ENCODE measurements at places on chromosomes 2 and 18.

GRCh38 chr2:180343528-180344345 lies 336.6 kb upstream of the CWC22 start:
- no peak for DNase-seq

GRCh38 chr2:238339814-238340213 lies 19.5 kb downstream of the TRAF3IP1 start:
- no peak for DNase-seq

- DNase-seq: no peak
These were observed 181.0 kb downstream of the LDLRAD4 start for GRCh38 chr18:13399511-13399910.

DNA sequence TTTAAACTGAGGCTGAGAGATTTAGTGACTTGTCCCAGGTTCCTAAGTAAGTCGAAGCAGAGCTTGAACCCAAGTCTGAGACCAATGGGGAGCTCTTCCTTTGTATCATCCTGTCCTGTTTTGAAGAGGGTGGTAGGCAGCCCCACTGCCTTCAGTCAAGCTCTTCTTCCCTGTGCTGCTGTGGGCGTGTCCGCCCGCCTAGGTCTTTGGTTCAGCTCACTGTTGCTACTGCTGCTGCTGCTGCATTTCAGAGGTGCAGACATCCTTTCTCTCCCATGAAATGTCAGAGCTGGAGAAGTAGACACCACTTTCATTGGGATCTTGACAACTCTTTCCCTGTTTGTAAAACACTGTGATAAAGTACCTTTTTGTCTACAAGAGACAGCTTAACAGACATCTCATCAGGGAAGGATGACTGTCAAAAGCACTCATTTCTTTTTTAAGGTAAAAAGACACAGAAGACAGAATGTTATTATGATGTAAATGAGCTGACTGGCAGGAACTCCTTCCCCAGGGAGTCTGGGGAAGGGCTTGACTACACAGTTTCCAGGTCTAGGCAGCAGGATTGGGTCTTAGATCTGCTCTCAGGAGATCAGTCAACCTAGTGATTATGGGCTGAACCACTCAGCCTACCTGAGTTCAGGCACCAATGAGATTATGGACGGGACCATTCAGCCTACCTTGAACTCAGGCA lies 91.7 kb upstream of the TRIB2 start:
- no peak for DNase-seq

- DNase-seq: no peak
These were observed 307.2 kb downstream of the MYCN start for GRCh38 chr2:16247326-16248122.

DNA sequence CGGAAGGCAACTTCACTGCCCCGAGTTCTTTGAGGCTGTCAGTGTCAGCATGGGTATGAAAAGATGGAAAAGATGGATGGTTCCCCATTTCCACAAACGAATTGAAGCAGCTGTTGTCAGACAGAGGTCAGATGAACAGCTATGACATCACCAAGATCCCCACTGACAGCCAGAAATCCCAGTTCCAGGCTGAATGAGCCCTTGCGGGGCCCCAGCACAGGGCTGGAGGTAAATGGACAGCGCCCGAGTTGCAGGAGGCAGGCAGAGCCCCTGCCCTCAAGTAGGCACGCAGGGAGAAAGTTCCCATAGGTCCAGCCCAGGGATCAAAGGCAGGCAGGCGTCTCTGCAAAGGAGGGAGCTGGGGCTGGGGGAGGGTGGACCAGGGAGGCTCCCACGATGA lies 169.5 kb upstream of the AGAP1 start:
- DNase-seq: no peak

- no peak for DNase-seq
These were observed 597 bp upstream of the TEKT4 start for GRCh38 chr2:94870440-94871225.

DNA sequence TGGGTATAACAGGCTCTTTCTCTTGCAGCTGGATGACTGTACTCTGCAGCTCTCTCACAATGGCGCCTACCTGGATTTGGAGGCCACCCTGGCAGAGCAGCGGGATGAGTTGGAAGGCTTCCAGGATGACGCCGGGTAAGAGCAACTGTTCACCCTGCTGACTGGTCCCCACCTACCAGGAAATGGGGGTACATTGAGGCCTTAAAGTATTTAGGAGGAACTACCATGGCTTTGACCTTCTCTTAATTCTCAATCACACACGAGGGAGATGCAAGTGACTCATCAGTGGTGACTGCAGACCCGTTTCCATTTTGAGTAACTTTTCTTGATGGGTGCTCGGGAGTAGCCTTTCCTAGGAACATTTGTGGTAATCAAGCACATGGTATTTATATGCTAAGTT lies 58.0 kb downstream of the FHOD3 start:
- DNase-seq: no peak

GRCh38 chr2:101597347-101597944 lies 100.1 kb upstream of the MAP4K4 start:
- no peak for DNase-seq

DNA sequence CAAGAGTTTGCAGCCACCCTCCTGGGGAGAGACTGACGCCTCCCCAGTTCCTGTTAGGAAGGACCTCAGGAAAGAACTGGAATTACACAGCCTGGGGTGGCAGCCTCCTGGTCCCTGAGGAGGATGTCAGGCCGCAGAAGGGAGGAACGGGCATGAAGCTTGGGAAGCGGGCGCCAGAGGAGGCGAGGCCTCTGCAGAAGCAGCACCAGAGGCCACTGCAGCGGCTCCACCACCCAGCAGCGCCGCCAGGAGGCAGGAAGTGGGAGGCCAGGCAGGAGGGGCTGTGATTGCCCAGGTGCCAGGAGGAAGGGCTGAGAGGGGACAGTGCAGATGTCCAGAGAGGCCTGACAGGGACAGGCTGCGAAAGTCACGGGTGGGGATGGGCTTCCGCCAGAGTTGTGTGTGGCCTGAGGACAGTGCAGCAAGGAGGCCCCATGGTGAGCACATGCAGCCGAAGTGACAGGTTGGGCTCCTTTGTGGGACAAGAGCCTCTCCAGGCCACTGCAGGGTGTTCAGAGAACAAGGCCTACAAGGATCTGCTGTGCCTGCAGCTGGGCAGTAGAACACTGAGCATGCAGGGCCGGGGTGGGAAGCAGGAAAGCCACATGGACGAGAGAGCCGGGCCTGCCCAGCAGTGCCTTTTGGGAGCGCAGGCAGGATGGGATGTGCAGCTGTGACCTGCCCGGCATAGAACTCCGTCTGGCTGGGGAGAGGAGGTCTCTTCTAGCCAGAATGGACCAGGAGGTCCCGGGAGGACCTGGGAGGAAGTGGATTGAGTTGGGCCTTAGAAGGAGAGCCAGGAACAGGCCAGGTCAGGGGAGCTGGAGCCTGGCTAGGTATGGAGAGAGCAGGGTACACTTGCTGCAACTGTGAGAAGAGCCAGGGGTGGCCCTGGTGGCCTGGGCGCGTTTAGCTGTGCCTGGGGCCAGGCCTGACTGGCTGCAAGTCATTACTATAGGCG lies 39.1 kb upstream of the ALPP start:
- no peak for DNase-seq

- DNase-seq: no peak
These were observed 154.0 kb upstream of the MAP3K20 start for GRCh38 chr2:172921532-172922236.

DNA sequence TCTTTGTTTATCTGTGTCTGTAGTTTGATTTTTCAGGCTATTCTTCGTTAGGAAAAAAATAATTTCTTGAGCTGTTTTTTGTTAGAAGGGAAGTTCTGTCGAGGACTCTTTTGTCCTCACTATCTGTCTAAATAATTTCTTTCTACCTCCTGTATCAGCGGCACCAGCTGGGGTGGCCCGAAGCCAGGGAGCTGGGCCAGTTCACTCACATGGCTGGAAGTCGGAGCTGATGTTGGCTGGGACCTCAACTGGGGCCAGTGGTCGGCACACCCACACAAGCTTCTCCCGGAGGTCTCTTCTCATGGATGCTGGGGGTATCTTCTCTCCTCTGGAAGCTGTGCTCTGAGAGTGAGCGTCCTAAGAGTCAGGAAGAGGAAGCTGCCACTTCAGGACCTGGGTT lies 8.0 kb upstream of the PDIA6 start:
- no peak for DNase-seq

DNA sequence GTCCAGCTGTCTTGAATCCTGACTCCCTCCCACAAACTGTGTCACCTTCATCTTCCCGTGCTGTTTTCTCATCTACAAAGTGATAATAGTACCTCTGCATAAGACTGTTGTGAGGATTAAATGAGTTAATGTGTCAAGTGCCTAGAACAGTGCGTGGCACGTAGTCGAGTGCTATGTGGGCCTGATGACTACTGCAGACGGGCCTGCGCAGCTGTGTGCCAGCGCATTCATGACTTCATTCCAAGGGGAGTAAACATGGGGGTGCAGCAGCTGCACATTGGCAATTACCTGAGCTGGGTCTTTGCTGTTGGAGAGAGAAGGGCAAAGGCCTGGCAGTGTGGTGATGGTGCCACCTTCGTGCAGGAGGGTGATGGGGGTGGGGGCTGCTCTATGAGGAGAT lies 5.0 kb downstream of the TEX44 start:
- DNase-seq: no peak

DNA sequence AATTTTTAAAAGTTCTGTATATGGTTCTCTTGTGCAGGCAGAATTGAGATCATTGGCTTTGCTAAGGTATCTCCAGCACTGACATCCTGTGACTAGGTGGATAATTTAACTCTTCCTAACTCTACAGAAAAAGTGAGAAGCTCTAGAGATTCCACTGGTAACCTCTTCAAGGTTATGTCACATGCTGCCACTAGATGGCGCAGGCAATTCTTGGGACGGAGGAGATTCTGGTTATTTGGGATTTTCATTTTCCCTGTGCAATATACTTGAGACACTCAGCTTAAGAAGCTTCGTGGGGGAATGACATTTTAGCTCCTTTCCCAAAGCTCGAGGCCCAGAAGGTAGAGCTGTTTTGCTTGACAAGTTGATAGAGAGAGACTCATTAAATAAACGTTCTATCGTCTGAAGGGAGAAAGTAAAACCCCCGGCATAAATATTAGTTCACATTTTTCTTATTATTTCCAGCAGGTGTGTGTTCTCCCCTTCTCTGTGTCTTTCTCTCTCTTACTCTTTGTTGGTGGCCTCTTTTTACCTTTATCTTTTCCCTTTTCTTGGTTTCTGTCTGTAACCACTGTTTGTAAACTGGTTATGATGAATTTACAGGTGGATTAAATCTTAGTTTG lies 26.6 kb upstream of the LANCL1 start:
- DNase-seq: no peak
